Stimulated activated CD4-positive, alpha-beta T cell treated with anti-CD3 and anti-CD28 coated beads, TNF-alpha, amount 100 ng/mL, for 4 hours (primary cell): ENCODE measurements at places on chromosomes 7 and 10.

GRCh38 chr10:125990974-125991373 is 94.6 kb downstream of the FANK1 start:
- no peak for DNase-seq

DNA sequence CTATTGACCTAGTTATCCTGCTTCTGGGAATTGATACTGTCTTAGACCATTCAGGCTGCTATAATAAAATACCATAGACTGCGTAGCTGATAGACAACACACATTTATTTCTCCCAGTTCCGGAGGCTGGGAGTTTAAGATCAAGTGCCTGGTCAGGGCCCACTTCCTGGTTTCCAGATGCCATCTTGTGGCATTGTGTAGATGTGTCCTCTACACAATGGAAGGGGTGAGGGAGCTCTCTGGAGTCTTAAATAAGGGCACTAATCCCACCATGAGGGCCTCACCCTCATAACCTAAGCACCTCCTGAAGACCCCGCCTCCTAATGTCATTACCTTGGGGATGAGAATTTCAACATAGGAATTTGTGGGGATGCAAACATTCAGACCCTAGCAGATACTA is 62.4 kb downstream of the SLC35B4 start:
- DNase-seq = no peak

DNA sequence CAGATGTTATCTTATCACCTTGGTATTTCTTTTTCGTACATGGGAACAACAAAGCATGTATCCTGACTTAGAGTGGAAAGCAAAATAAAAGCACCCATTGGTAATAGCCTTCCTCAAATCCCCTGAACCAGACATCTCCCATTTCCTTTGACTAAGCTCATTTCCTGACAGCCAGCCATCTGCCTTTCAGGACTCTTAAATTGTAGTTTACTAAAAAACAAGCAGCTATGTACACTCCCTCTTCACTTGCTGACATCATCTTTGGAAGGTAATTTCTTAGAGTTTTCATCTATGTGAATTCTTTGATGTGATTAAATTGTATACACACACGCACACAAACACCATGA is 40.7 kb downstream of the ARL4A start:
- DNase-seq = no peak

- no peak for DNase-seq
Measured at GRCh38 chr7:153772966-153773365, 279.2 kb upstream of the DPP6 start.

DNA sequence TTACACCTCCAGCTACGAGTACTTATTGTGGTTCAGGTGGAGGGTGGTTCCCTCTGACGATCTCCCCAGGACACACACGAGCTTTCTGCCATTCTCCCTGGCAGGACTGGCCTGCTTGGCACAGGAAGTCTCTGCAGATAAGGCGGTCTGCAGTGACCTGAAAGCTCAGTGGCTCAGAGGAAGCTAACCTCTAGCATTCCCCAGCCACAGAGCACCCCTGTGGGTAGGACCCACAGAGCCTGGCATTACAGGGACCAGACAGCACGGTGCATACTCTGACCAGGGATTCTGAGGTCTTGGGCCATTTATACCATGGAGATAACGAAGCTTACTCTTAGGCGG is 1.9 kb upstream of the GPR146 start:
- DNase-seq = no peak

- DNase-seq = no peak
Measured at GRCh38 chr10:48740015-48740707, 55.5 kb downstream of the WDFY4 start.

- DNase-seq = no peak
Measured at GRCh38 chr7:74231232-74231590, 21.4 kb downstream of the LAT2 start.

- no peak for DNase-seq
Measured at GRCh38 chr10:12238821-12239220, 42.8 kb downstream of the CDC123 start.

DNA sequence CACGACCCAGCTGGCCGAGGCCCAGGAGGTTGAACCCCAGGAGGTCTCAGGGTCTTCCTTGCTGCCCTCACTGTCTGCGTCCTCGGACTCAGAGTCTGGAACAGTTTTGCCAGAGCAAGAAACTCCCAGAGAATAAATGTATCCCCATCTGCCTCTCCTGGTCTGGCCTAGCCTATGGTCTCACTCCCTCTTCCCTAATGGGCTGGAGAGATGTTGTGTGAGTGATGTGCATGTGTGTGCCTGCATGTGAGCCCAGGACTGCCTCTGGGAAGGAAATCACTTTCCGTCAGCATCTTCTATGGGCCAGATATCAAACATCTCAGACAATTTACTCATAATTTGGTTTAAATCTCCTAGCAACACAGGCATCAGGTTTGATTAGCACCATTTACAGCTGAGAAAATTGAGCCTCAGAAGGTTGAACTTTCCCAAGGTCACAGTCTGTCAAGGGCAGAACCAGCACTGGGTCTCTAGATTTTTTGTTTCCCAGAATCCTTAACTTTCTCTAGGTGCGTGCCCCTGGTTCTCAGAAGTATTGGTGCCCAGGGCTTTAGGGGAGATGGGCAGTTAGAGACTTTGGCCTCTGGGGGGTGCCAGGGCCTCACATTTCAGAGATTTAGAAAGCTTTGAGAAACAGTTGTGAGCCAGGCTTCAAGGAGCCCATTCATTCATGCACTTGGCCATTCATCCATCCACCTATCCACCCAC is 4.9 kb downstream of the TMEM270 start:
- DNase-seq = no peak

- no peak for DNase-seq
Measured at GRCh38 chr7:101129603-101130117, 2.8 kb downstream of the SERPINE1 start.

DNA sequence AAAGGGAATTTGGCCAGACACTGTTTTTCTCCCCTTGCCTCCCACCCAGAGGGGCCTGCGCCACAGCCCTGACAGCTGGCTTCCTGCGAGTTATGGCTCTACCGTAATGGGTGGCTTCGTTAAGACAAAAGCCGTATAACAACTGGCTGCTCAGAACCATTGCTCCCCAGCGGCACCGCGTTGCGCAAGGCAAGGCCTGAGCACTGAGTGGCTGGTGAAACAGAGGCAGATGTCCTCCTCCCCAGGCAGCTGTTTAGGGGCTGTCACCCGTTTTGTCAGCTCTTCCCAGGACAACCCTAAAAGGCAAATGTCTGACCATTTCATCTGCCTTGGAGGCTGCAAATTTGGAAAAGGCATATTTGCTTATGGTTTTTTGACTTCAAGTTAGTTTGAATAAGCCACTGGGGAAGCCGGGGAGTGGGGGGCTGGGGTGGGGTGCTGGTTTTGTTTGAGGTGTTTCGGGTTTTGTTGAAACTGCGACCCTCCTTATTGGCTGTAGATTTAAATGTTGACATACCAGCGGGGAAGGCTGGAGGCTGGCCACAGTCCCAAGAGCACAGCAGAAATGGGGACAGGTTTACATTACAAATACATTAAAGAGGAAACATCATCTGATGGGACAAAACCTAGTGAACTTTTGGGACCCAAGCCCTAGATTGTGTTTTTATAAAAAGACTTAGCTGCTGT is 681 bp upstream of the SPOCK2 start:
- DNase-seq = peak; percentile 39

DNA sequence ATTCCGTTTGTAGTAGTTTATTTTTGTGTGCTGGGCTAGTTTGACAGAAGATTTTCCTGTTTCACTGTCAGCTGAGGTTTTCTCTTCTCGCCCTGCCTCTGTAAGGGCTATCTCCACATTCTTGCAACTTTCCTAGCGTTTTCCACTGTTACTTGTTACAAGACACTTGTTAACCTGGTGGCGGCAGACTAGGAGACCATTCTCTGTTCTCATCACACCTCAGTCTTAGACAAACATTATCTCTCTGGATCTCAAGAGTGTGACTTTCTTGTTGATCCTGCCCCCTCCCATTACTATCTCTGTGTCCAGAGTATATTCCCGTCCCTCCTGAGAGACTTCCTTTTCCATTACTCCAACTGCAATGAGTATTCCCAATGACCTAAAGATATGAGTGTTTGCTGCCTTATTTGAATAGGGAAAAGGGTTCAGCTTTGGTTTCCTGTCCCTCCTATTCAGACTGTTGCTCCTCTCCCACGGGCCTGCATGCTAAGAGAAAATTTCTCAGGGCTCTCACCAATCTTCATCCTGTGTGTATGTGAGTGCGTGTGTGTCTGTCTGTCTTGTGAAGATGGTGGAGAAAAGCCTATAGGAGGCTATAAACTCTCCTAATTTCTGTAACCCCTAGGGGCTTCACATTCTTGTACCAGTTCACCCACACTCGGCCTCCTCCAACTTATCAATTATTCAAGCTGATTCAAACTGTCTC is 722.4 kb upstream of the POT1 start:
- DNase-seq = no peak

- no peak for DNase-seq
Measured at GRCh38 chr7:12162415-12163113, 48.5 kb upstream of the TMEM106B start.

DNA sequence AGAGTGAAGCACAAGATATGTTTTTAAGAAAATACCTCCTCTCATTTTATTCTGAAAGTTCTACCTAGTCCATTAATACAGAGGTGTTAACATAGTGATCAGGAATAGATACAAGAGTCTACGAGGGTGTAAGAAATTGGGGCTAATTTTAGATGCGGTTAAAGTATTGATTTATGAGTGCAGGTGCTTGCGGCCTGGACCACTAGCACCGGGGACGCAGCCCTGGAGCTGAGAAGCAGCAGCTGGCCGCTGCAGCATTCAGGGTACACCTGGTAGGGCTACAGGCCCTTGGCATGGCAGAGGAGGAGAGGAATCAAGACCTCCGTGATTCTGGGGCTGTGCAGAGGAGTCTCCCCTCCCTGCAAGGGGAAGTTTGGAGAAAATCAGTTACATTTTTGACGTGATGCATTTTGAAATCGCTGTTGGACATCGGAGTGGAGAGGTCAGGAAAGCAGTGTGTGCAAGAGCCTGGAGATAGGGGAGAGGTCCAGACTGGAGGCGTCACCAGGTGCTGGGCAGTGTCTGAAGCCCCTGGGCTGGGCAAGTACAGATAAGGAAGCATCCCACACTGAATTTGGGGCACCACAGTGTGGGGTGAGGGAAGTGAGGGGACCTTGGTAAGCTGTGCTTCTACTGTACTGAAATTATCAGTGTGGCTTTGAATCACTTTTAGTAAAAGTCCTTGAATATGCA is 112.3 kb downstream of the VWC2 start:
- DNase-seq = no peak

DNA sequence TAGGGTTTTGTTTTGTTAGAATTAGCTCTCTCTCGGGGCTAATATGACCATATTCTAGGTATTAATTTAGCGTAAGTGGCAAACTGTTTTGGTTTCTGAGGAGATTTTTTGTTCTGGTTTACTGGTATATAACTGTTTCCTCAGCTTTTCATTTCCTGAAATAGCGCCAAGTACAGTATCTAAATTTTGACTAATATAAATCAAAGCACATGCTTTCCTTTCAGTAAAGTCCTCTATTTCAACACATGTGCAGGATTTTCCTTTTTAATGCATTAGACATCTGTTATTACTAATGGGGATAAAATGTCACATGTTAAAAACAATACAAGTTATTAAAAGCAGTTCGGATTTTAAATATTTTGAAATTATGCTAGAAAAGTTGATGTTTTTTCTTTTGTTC is 11.3 kb downstream of the FERD3L start:
- no peak for DNase-seq

GRCh38 chr7:30917216-30917893 is 5.7 kb downstream of the AQP1 start:
- DNase-seq = no peak

GRCh38 chr7:17524746-17525145 is 226.3 kb downstream of the AHR start:
- DNase-seq = no peak

DNA sequence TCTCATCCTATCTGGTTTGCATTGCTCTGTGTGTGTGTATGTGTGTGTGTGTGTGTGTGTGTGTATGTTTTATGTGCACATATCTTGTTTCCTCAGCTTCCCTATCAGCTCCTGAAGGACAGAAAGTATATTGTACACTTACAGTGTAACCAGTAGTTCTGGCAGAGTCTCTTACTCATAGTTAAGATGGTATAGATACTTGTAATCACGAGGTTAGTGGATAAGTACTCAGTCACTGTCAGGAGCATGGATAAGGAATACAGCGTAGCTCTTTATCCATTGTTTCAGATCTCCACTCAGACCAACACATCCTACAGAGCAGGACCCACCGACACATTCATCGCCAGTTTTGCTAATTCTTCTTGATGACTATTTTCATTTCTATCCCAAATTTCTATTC is 275.0 kb downstream of the TSPAN12 start:
- no peak for DNase-seq

- no peak for DNase-seq
Measured at GRCh38 chr7:118285358-118285757, 60.9 kb downstream of the ANKRD7 start.

DNA sequence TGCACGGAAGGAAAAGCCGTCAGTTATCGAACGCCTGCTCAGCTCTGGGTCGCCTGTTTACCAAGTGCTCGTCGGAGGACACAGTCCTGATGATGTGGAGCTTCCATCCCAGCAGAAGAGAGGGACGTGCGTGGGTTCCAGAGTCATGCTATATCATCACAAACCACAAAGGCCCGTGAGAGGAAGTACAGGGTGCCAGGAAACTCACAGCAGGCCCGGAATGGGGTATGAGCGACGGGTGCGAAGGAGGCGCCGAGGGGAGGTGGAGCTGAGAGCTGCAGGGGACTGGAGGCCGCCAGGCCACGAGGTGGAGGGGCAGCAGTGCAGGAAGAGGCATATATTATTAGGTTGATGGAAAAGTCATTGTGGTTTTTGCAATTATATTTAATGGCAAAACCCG is 102.5 kb downstream of the ACTR3B start:
- no peak for DNase-seq

DNA sequence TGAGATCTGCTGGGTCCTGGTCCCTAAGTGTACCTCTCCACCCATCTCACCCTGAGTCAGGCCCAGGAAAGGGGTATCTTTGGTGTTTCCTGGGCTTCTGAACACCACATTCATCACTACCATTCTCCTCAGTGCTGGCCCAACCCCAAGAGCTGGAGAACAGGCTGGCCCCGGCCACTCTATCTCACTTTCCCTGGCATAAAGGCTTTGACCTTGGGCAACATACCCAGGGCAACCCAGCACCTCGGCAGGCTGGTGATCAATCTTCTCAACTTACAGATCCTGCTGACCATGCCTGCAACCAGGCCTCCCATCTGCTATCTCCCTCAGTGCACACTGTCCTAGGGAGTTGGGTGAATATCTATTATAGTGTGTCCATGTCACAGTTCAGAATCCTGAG is 2.1 kb downstream of the VSIR start:
- DNase-seq = no peak

DNA sequence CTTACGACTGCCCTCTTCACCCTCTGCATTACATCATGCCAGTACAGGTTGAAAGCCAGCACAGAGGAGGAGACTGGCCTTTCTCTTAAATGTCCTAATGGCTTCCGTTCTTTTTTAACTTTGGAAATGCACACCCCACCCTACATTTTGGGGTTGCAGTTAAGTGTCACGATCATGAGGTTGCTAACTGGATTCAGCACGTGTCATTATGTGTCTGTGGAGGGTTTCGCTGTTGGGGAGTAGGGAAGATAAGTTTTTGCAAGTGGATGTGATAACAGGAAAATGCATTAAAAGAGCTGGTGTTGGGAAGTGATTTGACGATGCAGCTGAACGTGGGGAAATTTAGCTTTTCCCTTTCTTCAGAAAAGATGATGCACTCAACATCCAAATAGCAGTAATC is 135.9 kb downstream of the LRRC4 start:
- DNase-seq = no peak

GRCh38 chr7:109552017-109552416 is 982.3 kb downstream of the DNAJB9 start:
- no peak for DNase-seq
